ENCODE measurements at places on chromosomes 7 and 10.

- no peak overlapping the region for H3K27ac ChIP-seq
- no peaks in the 10 kb centered on the region for H3K27me3 ChIP-seq
- no peak overlapping the region for H3K4me3 ChIP-seq
Measured at GRCh38 chr10:89657302-89657701, 12.3 kb upstream of the PANK1 start.

DNA sequence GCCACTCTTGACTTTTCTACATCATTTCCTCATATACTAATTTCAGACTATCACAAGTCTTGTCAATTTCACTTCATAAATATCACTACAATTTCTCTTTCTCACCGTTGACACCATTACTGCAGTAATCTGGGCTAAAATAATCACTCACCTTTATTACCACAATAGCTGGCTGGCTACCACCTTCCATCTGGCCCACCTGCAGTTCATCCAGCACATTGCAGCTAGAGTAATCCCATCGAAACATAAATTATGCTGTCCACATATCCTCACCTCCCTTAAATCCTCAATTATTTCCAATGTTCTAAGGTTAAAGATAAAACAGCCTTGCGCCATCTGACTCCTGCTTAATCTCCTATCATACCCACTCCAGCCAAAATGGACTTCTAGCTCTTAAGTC lies 16.0 kb downstream of the DGKB start:
- H3K36me3 ChIP-seq: no peaks in the 10 kb centered on the region
- H3K27ac ChIP-seq: no peak overlapping the region
- no peak overlapping the region for H3K4me3 ChIP-seq
- H3K4me1 ChIP-seq: no peaks in the 10 kb centered on the region
- DNase-seq: no peak

- no peaks in the 10 kb centered on the region for H3K36me3 ChIP-seq
- DNase-seq: no peak
- H3K27me3 ChIP-seq: no peaks in the 10 kb centered on the region
- H3K4me1 ChIP-seq: no peaks in the 10 kb centered on the region
Measured at GRCh38 chr7:9407816-9408215, 974.4 kb downstream of the NXPH1 start.

GRCh38 chr10:31650010-31650409 lies 278.6 kb downstream of the ARHGAP12 start:
- no peaks in the 10 kb centered on the region for H3K4me1 ChIP-seq
- peaks cover 6% of the 10 kb centered on the region for H3K27me3 ChIP-seq
- no peaks in the 10 kb centered on the region for H3K36me3 ChIP-seq
- no peak overlapping the region for H3K4me3 ChIP-seq

DNA sequence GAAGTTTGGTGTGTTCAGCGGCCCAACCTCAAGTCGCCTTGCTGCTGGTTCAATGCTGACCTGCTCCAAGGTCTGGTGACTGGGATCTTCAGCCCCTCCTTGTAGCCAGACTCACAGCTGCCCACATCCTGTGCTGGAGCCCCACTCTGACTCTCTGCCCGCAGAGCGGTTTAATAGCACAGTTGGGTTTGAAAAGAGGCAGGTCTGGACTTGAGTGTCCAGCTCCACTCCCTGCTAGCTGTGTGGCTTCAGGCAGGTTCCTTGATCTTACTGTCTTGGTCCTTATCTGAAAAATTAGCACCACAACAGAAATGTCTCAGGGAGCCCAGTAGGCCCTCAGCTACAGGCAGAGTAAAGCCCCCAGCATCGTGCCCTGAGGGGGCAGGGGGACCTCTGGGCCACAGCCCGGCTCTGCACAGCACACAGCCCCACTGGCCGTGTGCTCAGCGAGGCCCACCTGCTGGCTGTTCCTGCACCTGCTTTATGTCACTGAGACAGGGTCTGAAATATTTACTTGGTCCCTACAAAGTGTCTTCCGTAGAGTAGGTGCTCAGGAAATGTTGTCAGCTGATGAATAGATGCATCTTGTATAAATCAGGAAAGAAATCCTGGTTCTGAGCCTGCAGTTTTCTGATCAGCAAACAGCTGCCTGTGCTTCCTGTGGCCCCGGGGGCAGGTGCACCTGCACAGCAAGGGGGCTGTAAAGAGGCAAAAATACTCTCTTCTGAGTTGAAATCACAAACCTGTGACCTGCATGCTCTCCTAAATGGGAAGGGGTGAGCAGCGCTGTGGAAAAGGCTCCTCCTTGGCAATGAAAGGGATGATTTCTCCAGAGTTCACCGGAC lies 155.5 kb downstream of the SVIL start:
- H3K4me3 ChIP-seq: no peak overlapping the region
- H3K36me3 ChIP-seq: no peaks in the 10 kb centered on the region
- no peaks in the 10 kb centered on the region for H3K27me3 ChIP-seq
- H3K4me1 ChIP-seq: no peaks in the 10 kb centered on the region
- H3K27ac ChIP-seq: no peak overlapping the region
- no peak for DNase-seq

DNA sequence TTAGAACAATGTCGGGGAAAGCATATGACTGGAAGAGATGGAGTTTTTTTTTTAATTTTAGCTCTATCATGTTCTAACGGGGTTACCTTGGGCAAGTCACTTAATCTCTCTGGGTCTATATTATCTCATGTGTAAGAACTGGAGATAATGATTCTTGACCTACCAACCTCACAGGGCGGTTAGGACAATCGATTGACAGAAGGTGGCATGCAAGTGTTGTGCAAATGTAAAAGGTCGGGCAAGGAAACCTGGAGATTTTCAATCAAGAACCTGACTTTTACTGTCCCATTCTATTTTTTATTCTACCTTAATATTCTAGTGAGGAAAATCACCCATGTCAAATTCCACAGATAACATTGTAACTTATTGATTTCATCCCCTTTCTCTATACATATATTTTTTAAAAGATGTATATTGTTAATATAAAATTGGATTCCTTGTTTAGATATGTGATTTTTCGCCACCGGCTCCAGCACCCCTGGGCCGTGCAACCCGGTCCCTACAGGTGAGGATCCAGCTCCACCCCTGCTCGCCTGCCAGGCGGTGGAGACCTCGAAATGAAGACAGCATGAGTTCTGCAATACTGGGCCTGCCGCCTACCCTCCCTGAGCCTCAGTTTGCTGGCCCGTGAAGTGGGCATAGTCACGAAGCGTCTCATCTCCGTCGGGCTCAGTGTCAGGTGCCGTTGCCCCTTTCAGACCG lies 497.6 kb upstream of the PHF14 start:
- H3K27me3 ChIP-seq: no peaks in the 10 kb centered on the region
- H3K36me3 ChIP-seq: no peaks in the 10 kb centered on the region
- no peak overlapping the region for H3K4me3 ChIP-seq
- H3K27ac ChIP-seq: no peak overlapping the region

- H3K4me3 ChIP-seq: no peak overlapping the region
- no peaks in the 10 kb centered on the region for H3K36me3 ChIP-seq
- H3K27me3 ChIP-seq: peaks cover 11% of the 10 kb centered on the region
- H3K27ac ChIP-seq: no peak overlapping the region
- no peak for DNase-seq
Measured at GRCh38 chr7:159237022-159237653, 92.5 kb upstream of the VIPR2 start.

GRCh38 chr10:11745045-11745444 lies 2.9 kb downstream of the ECHDC3 start:
- peaks cover 6% of the 10 kb centered on the region for H3K4me1 ChIP-seq
- H3K36me3 ChIP-seq: peaks cover 3% of the 10 kb centered on the region
- H3K4me3 ChIP-seq: no peak overlapping the region
- no peak for DNase-seq
- H3K27ac ChIP-seq: no peak overlapping the region

DNA sequence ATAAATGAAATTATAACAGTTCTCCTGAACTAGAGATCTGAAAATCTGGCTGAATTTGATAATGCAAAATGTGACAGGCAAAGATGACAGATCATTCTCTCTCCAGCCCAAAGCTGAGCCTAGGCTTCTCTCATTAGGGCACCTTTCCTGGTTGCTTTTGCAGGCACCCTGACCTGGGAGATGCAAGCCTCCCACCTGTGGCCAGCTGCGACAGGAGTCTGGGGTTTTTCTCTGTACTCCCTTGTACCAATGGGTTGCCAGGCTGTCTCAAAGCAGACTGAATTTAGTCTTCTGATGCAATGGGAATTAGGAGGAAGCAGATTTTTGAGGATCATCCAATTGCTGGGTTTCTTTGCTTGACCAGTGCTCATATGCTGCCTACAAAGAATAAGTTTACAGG lies 85.0 kb upstream of the EFCAB10 start:
- no peaks in the 10 kb centered on the region for H3K27me3 ChIP-seq
- no peak for DNase-seq
- H3K27ac ChIP-seq: peak overlapping the region; percentile 14
- peaks cover 26% of the 10 kb centered on the region for H3K36me3 ChIP-seq
- no peak overlapping the region for H3K4me3 ChIP-seq

All from memory B cell (primary cell).